ENCODE measurements at places on chromosomes 12 and 14.

DNA sequence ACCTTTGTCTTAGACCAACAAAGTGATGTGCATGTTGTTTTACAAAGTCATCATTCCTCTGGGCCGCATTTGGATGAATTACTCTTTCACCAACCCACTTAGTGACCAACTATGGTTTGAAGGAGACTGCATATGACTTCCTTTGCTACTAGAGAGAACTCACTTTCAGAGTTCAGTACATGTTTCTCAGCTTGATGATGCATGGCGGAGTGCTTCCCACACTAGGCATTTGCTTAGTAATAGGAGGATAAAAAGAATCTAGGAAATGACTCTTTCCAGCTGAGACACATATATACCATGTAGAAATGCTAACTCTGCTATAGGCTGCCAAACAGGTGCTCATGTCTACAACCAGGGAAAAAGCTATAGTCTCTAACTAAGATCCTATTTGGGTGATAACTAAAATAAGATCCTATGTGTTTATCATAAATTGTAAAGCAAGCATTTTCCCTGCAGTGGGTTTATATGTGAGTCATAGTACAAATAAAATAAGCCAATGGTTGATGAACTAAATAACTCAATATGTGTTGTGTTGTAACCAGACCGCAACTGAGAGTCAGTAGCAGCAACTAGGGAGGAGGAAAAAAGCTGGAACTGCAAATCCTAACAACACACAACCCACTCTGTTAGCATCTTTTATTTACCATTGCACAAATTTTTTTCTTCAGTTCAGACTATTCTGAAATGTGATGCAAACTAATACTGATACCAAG lies 87.2 kb downstream of the TSPAN8 start:
- DNase-seq, result no peak

DNA sequence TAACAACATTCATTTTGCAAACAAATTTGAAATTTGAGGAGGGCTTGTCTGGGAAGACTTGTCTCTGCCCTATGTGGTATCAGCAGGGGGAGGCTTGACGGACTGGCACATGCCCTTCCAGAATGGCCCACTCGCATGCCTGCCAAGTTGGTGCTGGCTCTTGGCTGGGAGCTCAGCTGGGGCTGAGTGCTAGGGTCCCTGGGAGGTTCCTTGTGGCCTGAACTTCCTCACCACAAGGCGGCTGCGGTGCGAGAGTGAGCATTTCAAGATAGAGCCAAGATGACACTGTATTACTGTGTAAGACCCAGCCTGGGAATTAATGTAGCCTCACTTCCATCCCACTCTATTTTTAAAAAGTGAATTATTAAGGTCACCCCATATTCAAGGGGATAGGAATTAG lies 271.6 kb upstream of the PLEKHG7 start:
- no peak for DNase-seq

DNA sequence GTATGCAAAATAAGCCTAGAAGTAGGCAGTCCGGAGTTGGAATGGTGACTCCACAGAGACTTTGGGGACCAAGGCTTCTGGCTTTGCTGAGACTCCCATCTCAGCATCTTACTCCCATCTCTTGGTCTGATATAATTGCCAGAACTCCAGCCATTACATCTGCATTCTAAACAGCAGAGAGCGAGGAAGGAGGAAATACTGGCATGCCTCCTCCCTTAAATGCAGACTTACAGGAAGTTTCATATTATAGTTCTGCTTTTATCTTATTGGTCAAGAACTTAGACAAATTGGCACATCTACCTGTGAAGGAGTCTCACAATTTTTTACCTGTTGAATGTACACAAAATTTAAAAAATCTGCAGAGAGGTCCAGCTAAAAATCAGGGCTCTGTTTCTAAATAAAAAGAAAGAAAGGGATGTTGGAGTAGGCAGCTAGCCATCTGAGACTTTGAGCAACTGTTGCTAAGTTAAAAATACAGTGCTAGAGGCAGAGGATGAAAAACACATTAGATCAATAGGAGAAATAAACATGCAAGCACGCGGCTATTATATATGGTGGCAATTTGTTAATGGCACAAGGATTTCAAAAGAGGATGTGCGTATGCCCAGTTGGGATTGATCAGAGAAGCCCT lies 209.9 kb upstream of the HMGA2 start:
- no peak for DNase-seq

GRCh38 chr14:100078216-100078803 lies 13.1 kb downstream of the EVL start:
- DNase-seq, result no peak

GRCh38 chr12:118312578-118312977 lies 60.1 kb downstream of the TAOK3 start:
- no peak for DNase-seq

DNA sequence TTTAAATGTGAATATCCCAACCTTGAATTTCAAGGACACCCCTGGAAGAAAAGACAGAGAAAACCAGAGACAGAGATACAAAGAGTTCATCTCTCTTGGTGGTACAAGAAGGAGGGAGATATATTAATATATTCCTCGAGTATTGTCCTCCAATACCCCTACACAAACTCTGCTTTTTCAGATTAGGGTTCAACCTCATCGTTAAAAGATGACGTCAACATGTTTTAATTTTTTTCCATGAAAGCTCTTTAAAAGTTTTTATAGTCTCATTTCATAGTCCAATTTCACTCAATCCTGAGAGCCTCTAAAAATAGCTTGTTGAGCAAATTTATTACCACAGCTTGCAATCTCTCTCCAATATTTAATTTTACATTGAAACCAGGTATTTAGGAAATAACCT lies 19.4 kb downstream of the RHOJ start:
- DNase-seq, result no peak

DNA sequence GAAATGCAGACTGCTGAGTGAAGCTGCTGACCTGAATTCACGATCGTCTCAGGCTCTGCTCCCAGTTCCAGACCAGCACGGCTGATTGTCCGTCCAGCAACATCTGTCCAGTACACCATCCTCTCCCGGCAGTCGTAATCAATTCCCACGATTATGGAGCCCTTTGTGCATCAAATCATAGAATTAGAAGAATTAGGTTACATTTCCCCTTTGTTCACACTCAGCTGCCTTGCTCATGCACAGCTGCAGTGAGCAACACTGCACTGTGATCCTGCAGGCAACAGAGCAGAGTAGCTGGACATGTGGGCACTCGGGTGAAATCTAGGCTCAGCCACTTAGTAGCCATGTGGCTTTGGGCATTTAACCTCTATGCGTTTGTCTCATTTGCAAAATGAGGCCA lies 22.2 kb downstream of the RTRAF start:
- DNase-seq, result no peak

- DNase-seq, result no peak
These were observed 33.5 kb upstream of the C14orf180 start for GRCh38 chr14:104545942-104546501.

DNA sequence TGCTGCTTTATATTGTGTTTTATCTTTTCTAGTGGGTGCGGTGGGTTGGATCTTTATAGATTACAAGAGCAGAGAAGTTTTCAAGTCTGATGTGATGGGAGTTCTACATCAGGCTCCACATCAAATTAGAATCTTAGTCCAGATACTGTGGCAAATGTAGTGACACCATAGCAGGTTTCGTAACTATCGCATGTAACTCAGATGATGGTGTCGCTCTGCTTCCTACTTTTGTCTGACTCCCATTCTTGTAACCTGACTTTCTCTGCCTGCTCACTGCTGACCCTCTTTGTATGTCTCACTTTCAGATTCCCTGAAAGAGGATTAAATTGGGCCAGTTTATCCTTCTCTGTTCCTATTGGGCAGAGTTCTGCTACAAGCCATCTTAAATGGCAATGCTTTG lies 22.8 kb upstream of the FBXO34 start:
- DNase-seq, result no peak

- DNase-seq, result no peak
These were observed 51.9 kb downstream of the BICD1 start for GRCh38 chr12:32158525-32158924.

DNA sequence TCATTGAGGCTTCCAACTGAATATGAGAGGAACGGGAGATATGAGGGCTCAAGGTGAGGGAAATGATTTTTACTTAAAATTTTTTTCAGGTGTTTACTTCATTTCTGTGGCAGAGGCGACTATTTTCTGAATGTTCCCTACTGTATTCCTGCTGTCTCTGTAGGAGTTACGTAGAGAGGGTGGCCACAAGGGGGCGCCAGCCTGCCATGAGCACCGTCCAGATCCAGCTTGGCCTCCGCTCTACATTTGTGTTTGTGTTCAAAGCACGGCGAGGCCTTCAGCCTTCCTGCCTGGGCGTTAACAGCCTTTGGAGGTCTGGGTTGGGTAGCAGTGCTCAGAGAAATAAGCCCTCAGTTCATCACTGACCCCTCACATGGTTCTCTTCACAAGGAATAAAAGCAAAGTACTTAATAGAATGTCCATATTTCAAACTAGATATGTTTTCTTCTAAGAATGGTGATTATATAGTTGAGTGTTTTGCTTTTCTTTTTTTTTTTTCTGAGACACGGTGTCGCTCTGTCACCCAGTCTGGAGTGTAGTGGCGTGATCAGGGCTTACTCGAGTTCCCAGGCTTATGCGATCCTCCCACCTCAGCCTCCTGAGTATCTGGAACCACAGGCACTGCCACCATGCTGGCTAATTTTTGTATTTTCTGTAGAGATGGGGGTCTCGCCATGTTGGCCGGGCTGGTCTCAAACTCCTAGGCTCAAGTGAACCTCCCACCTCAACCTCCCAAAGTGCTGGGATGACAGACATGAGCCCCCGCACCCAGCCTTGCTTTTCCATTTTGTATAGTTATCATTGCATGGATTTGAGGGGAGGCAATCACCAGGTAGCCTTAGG lies 22.3 kb downstream of the CKB start:
- peak; percentile 84 for DNase-seq

GRCh38 chr12:26224657-26225056 lies 29.3 kb downstream of the SSPN start:
- no peak for DNase-seq

- no peak for DNase-seq
These were observed 65.5 kb upstream of the BEGAIN start for GRCh38 chr14:100652744-100653143.

GRCh38 chr12:85588221-85588620 lies 248.0 kb downstream of the RASSF9 start:
- no peak for DNase-seq

Measured in coronary artery (tissue), 2 donors.